T-helper 17 cell (primary cell): ENCODE measurements at places on chromosomes 12 and 14. TPM values are rescaled to one million over a fixed set of nuclear protein-coding genes. Genes with fewer than 3 reads are reported as not detected.

NXPH4 gene
- not detected for total RNA-seq

- H3K4me1 ChIP-seq: no peaks in the 10 kb centered on the region
- peaks cover 3% of the 10 kb centered on the region for H3K36me3 ChIP-seq
- H3K4me3 ChIP-seq: no peak overlapping the region
- no peak for DNase-seq
- H3K27ac ChIP-seq: no peak overlapping the region
Observed at GRCh38 chr12:66388517-66388916, 86.2 kb downstream of the HELB start.

DNA sequence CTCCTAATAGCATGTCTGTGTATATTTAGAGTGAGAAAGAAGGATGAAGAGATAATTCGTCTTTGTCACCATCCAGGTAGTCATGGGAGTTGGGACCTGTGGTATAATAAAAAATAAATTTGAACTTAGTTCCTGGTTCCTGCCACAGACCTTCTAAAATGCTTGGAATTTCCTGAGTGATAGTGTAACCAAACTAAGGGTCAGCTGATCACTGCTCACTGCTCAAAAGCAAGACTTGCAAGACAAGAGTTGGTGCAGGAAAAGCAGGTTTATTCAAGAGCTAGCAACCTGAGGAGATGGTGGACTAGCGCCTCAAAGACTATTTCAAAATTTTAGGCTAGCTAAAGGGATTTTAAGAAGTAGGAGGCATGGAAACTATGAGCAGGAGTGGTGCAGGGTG, 19.1 kb downstream of the ANG start:
- H3K4me1 ChIP-seq: no peaks in the 10 kb centered on the region
- DNase-seq: no peak
- H3K27ac ChIP-seq: no peak overlapping the region
- peaks cover 4% of the 10 kb centered on the region for H3K27me3 ChIP-seq

DNA sequence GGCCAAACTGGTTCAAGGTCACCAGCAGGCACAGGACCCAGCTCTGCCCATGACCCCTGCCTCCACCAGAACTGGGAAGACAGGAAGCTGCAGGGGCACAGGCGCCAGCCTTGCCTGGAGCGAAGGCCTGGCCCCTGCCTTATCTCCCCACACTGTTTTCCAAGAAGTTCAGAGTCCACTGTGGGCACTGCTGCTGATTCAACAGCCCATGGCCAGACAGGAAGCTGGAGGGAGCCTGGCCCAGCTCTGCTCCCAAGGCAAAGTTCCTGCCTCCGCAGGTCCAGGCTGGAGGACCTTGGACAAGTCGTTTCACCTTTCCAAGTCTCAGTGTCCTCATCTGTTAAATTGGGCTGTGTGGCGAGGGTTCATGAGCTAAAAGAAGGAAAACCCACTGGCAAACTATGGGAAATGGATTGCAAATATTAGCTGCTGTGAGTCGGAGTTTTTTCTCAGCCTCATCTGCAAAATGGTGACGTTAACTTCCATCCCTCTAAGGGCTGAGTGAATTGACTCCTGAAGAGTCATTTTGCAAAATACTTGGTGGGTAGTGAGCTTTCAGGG, 1.2 kb downstream of the PHETA1 start:
- H3K36me3 ChIP-seq: no peaks in the 10 kb centered on the region
- peak overlapping the region; percentile 83 for H3K4me3 ChIP-seq
- H3K4me1 ChIP-seq: peaks cover 19% of the 10 kb centered on the region
- no peak for DNase-seq

DNA sequence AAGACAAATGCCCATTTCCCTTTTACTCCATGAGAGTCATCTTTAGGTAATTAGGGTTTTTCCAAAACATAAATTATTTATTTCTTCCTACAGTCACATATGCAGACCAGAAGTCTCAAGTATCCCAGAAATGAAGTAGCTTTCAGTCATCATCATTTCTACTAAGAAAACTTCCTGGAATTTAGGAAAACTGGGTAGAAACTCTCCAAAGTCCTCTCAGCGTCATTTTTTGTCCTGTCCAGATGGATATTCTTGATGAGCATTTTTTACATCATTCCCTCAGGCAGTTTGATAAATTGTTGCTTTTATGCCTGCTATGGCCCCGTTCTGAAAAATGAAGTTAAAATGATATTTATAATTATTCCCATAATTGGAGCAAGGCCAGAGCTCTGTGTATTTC, 93.9 kb upstream of the DCN start:
- H3K27me3 ChIP-seq: peaks cover 18% of the 10 kb centered on the region
- no peak overlapping the region for H3K4me3 ChIP-seq

GRCh38 chr12:42756841-42757623, 167.5 kb upstream of the PRICKLE1 start:
- H3K27ac ChIP-seq: no peak overlapping the region
- H3K27me3 ChIP-seq: no peaks in the 10 kb centered on the region
- no peak for DNase-seq
- H3K4me1 ChIP-seq: no peaks in the 10 kb centered on the region

GRCh38 chr12:16564675-16565074, 41.3 kb downstream of the LMO3 start:
- no peaks in the 10 kb centered on the region for H3K36me3 ChIP-seq
- H3K27me3 ChIP-seq: no peaks in the 10 kb centered on the region
- no peak overlapping the region for H3K4me3 ChIP-seq
- no peak overlapping the region for H3K27ac ChIP-seq
